ENCODE measurements at places on chromosomes 5 and 9.

DNA sequence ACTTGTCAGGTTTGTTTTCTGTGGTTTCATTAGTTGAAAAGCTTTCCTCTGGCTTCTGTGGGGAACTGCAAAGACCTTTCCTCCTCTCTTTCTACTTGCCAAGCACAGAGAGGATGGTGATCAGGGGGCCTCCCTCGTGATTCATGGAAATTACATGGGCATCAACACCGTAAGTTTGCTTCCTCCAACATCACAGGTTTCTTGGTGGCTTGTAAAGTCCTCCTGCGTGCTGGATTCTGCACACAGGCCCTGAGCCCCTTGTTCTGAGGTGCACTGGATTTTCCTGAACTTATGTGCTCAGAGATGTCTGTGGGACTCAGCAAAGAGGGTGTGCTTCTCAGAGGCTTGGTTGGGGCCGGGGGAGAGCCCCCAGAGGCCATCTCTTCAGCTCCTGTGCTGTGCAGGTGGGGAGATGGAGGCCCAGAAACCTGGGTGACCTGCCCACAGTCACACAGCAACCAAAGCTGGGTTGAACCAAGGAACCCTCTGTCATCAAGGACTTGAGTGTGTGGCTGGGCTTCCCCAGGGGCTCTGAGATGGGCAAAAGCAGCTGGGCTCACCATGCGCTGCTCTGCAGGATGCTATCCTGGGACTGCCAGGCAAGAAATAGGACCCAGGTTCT lies 36.5 kb downstream of the RGS3 start:
- DNase-seq = no peak

DNA sequence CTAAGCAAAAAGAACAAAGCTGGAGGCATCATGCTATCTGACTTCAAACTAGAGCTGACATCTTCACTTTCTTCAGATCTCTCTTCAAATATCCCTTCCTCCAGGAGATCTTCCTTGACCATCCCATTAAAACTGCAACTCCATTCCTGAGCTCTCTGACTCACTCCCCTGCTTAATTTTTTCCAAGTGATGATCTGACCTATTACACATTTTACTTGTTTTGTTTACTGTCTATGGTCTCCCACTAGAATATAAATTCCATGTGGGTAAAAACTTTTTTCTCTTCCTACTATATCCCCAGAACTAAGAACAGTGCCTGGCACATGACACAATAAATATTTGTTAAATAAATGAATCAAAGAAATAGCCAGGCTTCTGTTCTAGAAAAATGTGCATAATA lies 87.5 kb downstream of the SLIT3 start:
- no peak for DNase-seq

DNA sequence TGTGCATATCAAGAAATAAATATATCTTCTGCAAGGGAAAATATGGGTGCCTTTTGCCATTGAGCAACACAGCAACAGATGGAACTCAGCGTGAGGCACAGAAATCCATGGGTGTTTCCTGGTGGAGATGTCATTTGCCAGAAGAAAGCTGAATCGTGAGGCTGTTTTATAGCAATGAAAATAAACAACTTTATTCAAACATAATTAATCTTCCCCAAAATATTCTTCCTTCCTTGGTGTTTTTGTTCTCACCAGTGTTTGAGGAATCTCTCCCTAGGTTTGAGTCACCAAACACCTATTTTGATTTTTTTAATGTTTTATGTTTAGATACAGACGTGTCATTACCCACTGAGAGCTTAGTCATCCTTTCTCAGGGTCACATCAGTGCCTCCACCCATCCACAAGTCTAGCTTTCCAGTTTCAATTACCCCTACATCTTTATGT lies 65.8 kb upstream of the PAPPA start:
- peak; percentile 44 for DNase-seq

GRCh38 chr9:107925749-107926297 lies 436.3 kb upstream of the KLF4 start:
- no peak for DNase-seq

- DNase-seq = no peak
Observed at GRCh38 chr9:70625078-70625477, 210.6 kb upstream of the KLF9 start.

DNA sequence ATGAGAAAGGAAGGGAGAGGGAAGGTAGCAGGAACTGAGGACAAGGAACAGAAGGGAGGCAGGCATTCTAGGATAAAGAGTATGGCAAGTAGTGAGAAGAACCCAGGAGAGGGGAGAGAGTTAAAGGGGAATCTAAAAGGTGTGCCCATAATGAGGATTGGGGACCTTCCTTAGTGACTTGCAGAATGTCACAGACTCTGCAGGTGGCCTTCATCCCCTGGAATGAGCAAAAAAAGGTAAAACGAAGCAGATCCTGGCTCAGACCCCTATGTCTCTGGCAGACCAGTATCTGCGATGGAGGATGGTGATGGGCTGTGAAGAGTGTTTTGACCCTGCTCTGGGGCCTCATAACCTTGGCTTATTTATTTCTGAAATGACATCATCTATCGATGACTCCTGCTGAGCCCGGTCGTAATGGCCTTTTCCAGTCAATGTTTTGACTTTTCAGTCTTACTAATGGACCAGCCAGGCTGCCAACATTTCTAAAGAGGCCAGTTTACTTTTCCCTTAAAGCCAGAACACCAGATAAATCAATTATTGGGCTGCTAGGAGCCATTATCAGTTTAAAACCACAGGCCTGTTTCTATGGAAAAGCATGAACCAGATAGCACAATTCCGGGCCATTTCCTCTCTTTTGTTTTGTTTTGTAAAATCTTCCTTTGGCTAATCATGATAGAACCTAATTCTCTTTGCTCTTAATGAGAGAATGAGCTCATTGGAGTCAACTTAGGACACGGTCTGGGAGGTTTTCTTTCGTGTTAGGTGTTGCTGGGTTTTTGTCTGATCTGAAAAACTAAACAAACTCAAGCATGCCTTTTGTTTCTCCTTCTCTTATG lies 3.1 kb downstream of the TMOD1 start:
- no peak for DNase-seq

DNA sequence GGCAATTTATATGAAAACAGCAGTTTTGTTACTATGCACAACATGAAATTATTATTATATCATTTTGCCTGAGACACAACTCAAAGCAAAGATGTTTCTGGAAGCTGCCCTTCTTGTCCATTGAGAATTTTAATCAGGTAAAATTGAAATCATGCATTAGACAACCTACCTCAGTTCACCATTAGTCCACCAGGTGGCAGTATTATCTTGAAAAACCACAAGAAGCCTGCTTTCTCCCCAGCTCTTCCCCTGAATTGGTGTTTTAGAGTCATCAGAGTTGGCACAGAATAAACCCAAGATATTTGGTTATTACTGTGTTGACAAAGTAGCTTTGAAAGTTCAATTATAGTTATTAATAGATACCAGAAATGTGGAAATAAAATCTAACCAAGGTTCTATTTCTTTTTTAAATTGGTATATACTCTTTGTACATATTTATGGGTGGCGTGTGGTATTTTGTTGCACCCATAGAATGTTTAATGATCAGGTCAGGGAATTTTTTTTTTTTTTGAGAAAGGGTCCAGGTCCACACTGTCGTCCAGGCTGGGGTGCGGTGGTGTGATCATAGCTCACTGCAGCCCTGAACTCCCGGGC lies 25.7 kb downstream of the UTP15 start:
- peak; percentile 23 for DNase-seq

DNA sequence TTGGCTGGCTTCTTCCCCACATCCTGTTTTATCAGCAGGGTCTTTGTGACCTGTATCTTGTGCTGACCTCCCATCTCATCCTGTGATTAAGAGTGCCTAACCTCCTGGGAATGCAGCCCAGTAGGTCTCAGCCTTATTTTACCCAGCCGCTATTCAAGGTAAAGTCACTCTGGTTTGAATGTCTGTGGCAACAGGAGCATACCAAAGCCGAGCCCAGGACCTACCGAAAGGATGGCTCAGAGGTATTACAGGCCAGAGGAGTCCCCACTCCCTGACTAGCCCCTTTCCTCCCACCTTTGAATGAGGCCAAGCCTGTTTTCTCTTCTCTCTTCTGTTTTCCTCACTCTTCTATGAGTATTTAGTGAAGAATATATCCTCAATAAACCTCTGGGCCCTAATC lies 271.3 kb downstream of the OSTF1 start:
- DNase-seq = no peak

- DNase-seq = no peak
Observed at GRCh38 chr5:108382784-108383330, 959 bp upstream of the FBXL17 start.

GRCh38 chr5:21397693-21398092 lies 1409.7 kb upstream of the CDH18 start:
- no peak for DNase-seq

GRCh38 chr9:34546834-34547827 lies 24.3 kb upstream of the ENHO start:
- no peak for DNase-seq

GRCh38 chr5:90640484-90641059 lies 82.0 kb downstream of the ADGRV1 start:
- DNase-seq = no peak

GRCh38 chr9:5389109-5389732 lies 48.5 kb downstream of the PLGRKT start:
- DNase-seq = no peak
